ENCODE measurements at places on chromosomes 7 and 10.

GRCh38 chr10:93495654-93496321 is 624 bp upstream of the CEP55 start:
- no peak for DNase-seq

DNA sequence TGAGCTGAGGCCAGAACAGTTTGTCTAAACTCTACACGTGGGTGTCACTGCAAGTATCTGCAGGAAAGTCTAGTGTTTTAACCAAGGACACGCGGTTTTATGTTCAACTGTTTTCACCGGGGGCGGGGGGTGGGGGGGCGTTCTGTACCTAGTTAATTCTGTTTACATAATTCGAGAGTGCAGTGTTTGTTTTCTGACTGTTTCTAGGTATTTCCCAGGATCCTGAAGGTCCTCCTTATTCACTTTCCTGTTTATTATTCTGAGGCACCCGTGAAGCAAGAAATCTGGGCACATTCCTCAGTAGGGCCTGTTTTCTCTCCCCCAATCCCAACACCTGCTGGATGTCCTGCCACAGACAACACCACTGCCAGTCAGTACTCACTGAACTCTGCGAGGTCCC is 7.6 kb downstream of the LOXL4 start:
- DNase-seq, result no peak

- DNase-seq, result no peak
These were observed 88.9 kb downstream of the SCRN1 start for GRCh38 chr7:29900745-29901144.

- no peak for DNase-seq
These were observed 32.5 kb downstream of the ZNF277 start for GRCh38 chr7:112238852-112239610.

DNA sequence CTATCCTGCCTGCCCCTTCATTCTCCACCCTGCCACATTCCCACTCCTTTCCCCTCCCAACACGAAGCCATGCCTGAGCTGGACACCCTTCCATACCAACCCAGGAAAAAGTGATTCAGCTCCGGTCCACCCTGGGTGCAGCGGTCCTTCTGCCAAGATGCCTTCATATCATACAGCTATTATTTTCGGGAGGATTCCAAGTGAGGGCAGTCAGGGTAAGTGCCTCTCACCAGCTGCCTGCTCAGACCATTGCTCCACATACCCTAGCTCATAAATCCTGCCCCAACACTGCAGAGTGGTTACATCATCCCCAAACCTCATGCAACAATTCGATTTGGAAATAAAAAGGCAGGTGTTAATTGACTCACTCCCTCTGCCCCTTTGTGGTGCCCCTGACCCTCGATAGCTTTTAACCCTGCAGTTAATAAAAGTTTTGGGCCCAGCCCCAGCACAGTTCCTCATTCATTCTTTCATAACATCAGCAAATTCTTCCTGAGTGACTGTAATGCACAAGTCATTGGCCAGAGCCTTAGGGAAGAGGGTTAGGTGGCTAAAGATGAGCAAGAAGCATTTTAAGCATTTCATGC is 42.6 kb downstream of the ZNF503 start:
- DNase-seq, result no peak

Measured in left renal cortex interstitium (tissue), 4 donors.